Effector memory CD4-positive, alpha-beta T cell (primary cell): ENCODE measurements at places on chromosomes 3 and 15.

GRCh38 chr3:42491881-42492507 is 10.4 kb upstream of the VIPR1 start:
- DNase-seq: no peak

DNA sequence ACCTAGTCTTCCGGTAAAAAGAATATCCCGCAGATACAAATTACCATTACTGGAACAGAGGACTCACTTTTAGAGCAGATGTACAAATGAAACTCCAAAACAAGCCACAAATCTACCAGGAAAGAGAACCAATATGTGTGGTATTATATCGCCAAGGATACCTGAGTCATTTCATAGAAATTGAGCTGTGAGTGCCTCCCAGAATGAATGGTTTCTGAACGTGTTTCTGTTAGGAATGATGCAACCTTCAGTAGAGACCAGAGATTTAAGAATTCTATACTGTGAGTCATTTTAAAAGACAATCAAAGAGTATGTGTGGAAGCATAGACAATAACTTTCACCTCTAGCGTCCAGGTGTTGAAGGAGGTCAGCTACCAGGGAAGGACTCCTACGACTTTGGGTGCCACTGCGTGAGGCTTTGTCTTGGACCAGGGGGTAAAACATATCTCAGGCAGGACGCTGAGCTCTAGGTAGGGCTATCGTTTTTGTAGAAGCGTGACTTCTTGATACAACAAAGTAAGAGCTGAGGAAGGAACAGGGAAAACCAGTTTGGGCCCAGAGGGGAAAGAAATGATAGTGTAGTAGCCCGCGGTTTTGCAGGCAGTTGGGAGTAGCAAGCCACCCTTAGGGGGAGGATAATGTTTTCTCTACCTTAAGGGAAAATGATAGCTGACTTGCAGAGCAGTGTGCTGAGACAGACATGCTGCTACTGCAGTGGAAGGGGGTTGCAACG is 210.4 kb downstream of the TP63 start:
- DNase-seq: no peak

- DNase-seq: no peak
Measured at GRCh38 chr3:39063143-39063542, 11.3 kb downstream of the WDR48 start.

DNA sequence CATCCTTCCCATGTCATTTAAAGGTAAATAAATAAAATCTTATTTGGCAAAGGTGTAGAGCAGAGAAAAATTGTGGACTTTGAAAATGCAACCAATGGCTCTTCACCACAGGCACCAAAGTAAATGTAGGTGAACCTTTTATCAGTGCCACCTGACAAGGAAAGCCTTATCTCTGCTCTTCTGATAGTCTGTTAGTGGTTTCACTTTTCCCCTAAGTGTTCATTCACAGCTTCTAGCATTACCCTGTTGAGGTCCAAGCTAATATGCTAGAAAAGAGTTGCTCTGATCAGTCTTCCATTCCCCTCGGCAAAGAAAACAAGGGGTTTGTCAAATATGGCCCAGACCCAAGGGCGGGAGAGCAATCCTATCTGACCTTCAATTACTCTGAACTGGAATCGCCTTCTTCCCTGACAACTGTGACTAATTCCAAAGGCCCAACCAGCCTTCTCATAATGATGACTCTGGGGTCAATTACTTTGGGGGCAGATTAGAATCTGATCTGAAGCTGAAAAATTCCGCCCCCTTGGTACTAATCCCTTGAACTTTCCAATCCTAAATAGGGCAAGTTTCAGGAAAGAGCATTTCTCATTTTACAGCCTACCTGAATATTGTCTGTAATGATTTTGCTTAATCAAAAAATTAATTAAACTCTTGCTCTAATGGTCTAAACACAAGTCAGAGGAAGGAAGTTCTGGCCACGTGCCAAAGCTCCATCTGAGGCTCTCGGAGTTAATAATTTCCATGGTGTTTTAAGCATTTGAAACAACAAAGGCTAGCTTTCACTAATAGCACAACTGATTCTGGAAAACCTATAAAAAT is 52.4 kb downstream of the SETMAR start:
- no peak for DNase-seq

- no peak for DNase-seq
Measured at GRCh38 chr3:55445551-55445950, 41.6 kb downstream of the WNT5A start.

DNA sequence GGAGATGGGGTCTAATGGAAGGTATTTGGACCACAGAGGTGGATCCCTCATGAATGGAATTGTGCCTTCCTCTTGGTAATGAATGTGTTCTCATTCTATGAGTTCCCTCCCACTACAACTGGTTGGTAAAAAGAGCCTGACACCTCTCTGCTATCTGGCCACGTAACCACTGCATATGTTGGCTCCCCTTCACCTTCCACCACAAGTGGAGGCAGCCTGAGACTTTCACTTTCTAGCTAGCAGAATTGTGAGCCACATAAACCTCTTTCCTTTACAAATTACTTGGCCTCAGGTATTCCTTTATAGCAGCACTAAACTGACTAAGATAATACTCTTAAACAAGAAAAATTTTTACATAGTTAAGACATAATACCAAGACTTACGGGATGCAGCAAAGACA is 155.3 kb downstream of the NR1I2 start:
- DNase-seq: no peak

- no peak for DNase-seq
Measured at GRCh38 chr3:64463981-64464380, 223.8 kb downstream of the ADAMTS9 start.

GRCh38 chr15:64870353-64870752 is 28.6 kb downstream of the PLEKHO2 start:
- DNase-seq: no peak

DNA sequence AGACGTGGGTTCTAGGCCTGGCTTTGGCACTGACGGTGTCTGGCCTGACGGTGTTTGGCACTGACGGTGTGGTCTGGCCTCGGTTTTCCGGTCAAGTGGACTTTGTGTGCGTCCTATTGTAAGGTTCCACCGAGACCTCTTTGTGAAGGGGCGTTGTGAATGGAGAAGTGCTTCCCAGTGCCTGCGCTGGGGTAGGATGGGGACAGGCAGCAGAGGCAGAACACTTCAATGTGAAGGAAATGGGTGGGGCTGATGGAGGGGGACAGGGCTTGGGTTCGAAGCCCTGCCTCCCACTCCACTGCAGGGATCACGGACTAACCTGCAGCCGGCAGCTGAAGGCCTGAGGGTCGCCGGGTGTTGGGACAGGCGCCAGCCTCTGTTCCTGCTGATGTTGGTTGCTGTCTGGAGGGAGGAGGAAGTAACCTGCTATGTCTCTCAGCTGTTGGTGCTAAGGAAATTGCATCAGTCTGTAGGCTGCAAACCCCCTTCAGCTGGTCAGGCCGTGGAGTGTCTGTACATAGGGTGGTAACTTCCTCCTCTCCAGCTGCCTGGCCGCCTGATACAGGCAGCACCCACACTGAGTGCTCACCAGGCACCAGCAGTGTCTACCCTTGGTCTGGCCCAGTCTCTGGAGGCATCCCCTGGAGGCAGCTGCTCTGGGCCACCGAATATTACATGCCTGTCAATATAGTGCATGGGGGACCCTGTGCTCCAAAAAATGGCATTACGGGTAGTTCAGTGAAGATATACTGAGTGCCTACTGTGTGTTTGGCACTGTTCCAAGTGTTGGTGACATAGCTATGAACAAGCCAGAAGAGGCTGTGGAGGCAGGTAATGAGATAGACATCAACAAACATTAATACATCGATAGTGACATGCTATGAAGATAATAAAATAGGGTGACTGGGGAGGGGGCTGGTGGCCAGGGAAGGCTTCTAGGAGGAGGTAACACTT is 1.1 kb downstream of the TM6SF1 start:
- DNase-seq: no peak

DNA sequence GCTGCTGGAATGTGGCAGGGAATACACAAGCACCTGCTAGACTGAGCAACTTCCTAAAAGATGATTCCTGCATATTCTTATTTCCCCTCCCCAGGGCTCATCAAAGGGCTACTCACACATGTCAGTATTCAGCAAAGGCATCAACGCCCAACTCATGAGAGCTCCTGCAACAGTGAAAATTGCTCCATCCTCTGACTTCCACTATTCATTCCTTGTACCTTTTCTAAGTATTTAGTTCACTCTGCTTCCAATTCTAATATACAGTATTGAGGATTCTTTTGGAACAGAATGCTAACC is 84.1 kb downstream of the SCN11A start:
- DNase-seq: no peak

DNA sequence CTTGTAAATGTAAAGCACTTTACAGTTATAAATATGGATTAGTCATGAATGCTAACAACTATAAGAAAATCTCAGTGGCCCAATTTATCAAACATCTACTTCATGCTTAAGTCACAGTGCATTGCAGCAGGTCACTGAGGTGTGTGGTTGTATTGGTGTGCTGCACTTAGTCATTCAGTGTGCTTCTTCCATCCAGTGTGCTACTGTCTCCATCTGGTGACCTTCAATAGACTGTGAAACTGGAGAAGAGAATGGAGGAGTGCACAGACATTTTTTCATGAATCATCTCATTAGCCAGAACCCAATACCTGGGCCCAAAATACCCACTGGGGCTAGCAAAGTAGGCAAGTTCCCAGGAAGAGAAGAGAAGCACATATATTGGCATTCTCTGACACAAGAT is 199.6 kb downstream of the SHOX2 start:
- DNase-seq: no peak

GRCh38 chr15:96774216-96774615 is 443.7 kb downstream of the NR2F2 start:
- DNase-seq: no peak

- DNase-seq: no peak
Measured at GRCh38 chr3:171225165-171225564, 198.6 kb upstream of the SLC2A2 start.

DNA sequence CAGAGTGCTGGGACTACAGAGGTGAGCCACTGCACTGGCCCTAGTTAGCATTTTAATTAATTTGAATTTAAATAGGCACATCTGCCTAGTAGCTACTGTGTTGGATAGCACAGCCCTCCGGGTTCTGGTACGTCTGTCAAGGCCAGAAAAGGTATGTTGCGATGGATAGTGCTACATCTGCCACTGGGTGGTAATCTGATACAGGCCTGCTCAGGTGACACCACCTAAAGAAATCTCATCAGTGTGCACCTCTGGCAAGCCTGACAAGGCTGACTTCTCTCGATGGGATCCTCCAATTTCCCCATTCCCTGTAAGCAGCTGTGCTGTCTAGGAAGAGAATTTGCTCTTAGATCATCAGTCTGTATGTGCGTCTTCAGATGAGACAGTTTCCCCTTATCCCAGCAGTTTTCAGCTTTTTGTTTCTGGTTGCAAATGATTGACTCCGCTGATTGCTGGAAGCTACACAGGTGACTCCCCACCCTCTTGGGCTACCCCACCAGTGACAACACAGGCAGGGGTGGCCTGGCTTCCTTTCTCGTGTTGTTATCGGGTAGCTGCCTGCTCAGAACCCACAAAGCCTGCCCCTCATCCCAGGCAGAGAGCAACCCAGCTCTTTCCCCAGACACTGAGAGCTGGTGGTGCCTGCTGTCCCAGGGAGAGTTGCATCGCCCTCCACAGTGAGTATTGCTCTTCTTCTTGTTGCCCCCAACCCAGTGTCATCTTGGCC is at the start of gene CCR9:
TSS of gene CCR9 (plus strand) at position 565 of the 727 bp plus-strand sequence. CDS start 8,391 bp downstream, outside the sequence.
- no peak for DNase-seq

DNA sequence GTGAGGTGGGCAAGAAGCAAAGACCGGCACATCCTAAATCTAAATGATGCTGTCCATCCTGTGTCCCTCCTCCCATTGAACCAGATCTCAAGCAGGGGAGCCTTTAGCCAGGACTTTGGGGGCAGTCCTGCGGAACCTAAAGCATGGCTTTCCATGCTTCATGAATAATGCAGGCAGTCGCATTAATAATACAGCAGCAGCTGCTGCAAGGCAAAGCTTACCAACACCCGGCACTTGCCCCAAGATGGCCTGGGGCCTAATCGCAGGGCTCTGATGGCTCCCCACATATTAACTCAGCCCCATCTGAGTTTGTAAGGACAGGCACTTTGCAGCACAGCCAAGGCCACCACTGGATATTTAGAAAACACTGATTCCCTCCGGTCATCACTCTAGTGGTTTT is 114.4 kb downstream of the NTRK3 start:
- no peak for DNase-seq

- DNase-seq: peak; percentile 90
Measured at GRCh38 chr3:142447852-142448823, at the start of gene XRN1. TSS of gene XRN1 (minus strand) at chr3:142448037. CDS start at chr3:142447944, 93 bp downstream.

DNA sequence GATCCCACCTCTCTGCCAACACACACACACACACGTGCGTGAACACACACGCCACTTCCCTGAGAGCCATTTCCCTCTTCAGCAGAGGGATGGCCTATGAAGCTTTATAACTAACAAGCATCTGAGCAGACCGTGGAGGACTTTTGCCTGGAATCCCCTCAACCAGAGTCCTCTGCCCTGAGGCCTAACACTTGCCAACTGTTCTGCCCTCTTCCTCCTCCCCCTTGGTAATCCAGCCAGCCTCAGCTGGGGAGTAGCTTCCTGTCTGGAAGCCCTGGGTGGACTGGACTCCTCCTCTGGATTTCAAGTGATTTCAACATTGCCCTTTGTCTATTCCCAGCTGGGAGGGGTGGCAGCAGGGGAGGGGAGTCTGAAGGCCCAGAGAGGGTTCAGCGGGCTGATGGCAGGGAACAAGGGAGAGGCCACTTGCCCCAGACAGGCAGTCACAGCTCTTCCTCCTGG is 68.4 kb upstream of the HACD2 start:
- DNase-seq: no peak

- no peak for DNase-seq
Measured at GRCh38 chr15:65326117-65326526, 21.6 kb downstream of the RNU5B-1 start.
